ENCODE measurements at places on chromosomes 7 and 10.

- DNase-seq, result no peak
Observed at GRCh38 chr10:15715619-15716227, 4.0 kb downstream of the ITGA8 start.

GRCh38 chr7:140448781-140449480 is 30.4 kb downstream of the MKRN1 start:
- DNase-seq, result no peak

DNA sequence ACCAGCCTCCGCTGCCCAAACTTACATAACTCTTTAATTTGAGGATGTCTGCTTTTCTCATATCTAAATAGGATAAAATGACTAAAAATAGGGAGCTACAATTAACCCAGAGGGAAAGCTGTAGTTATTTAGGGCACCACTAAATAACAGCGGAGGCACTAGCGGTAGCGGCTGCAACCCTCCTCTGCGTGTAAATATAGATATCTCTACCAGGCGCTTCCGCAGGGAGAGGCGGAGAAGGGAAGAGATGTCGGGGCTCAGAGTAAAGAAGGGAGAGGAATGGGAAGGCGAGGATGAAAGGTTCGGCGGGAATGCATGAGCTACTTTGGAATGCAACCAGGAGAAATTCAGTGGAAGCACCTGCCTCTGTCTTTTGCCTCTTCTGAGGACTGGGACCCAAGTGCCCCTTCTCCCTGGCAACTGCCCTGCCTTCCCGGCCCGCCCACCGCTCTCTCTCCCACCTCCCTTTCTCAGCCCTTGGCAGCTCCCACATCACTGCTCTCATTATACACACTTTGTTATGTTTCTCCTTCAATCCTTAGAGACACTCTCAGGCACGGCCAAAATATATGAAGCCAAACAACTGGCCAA is 698.3 kb downstream of the PARD3 start:
- peak; percentile 56 for DNase-seq

- peak; percentile 90 for DNase-seq
Observed at GRCh38 chr10:87095236-87095945, 385 bp downstream of the SHLD2 start.

All from right hindlimb (tissue), 1 donor.